Activated CD8-positive, alpha-beta memory T cell treated with anti-CD3 and anti-CD28 coated beads, Interleukin-2, amount 10 ng/mL, durations not matched to agents 7 days and 5 days (primary cell): ENCODE measurements at places on chromosomes 5 and 9. TPM values are rescaled to one million over a fixed set of nuclear protein-coding genes. Genes with fewer than 3 reads are reported as not detected.
A peak's percentile ranks its signal among the peaks of the same experiment; 100 is the strongest.

- DNase-seq: no peak
Measured at GRCh38 chr5:164741376-164741775, 1236.0 kb downstream of the MAT2B start.

- no peak for DNase-seq
Measured at GRCh38 chr5:150175536-150175935, 9.0 kb downstream of the CDX1 start.

- DNase-seq: no peak
Measured at GRCh38 chr5:127910307-127910956, 173.1 kb upstream of the SLC12A2 start.

DNA sequence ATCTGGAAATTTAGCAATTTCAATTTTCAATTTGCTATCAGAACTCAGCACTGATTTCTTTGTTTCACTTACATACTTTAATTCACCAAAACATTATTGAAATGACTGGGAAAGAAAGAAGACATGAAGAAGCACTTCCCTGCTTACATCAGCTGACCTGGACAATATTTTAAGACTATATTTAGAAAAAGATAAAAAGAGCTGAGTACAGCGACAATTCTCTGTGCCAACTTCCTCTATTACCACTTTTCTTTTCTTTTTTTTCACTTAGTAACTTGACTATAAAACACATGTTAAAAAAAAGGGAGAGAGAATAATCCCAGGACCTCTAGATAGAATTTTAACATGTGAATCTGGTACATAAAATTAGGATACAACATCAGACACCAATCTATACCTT is 35.6 kb downstream of the MEF2C start:
- DNase-seq: no peak

DNA sequence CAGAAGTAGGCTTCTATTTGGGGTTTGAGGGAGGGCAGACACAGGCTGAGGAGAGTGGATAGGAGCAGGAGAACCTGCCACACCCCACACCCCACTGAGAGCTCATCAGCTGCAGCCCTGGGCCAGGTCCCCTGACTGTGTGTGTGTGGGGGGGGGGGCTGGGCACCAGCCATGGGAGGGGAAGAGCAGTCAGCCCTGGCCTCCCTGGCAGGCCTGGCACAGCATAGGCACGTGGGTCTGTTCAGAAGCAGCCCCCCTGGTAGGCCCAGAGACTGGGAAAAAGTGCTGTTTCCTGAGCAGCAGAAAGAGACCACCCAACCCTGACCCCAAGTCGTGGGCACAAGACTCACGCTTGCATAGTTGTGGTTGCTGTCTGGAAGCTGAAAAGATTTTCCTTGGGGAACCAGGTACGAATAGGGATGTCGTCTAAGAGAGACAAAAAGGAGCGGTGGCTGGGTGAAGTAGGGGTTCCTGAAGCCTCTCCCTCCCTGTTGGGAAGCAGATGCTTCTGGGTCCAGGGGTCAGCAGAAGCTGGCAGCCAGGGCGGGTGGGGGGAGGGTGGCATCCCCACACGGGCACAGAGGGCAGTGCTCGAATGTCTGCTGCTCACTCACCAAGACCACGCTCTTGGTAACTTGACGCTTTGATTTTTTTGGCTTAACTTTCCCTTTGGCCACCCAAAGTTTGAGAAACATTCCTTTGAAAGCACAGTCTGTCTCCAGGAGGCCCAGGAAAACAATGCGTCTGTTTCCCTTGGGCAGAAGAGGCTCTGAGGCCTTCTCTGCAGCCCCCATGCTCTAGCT is 2.9 kb downstream of the NSMF start:
- no peak for DNase-seq

DNA sequence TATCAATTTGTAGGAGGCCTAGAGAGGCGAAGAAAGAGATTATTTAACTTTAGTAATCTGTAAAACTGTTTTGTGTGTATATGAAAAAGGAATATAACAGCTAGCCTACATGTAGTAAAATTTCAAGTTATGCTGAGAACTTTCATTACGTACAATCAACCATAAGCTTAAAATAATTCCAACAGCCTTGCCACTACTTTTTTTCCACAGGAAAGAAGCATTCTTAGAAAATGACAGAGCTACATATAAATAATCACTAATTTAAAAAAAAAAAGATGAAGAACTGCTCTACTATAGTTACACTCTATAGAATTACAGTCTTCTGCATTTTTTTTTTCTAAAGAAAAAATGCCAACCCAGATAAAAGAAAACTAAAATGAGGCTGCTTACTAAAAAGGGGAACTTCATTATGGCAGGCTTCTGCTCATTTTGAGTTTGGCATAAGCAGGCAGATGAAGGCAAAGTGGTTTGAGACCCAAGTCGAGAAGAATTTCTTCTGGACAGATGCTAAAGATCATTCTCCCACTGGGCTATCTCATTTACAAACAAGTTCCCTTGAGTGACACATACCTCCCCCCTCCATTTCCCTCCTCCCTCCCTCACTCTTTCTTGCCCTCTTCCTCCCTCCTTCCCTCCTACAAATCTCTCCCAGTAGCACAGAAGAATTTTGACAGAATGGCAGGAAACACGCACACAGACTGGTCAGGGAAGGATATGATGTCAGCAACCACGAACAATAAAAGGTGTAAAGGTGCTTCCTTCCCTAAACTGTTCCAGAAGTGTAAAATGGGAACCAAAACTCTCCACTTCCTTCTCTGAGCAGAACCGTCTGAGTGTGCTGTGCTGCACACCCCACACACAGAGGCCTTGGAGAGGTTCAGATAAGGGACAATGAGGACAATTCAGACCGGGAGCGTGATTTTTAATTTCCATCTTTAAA is 56.1 kb downstream of the MEF2C start:
- DNase-seq: no peak

Gene CAMK4
- 77.4 TPM for total RNA-seq

Gene ORM2
- not detected for total RNA-seq

Gene ITGA1
- 66.8 TPM for total RNA-seq

Gene KCNIP1
- total RNA-seq: not detected

DNA sequence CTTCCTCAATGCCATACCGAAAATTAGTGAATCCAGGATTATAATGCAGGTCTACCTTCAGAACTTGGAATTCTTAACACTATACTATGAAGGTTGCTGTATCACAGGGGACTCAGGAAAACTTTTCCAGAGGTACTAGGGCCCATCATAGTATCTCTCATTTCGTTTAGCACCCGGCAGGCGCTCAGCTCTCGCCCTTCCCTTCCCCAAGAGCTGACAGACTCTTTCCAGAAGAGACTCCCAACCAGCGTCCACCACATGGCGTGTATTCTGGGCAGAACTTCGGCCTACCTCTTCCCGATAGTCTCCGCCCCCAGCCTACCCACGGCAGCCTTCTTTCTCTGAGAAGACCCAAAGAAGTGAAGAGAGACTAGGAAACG is 271 bp downstream of the NOL8 start:
- no peak for DNase-seq

GRCh38 chr5:179154991-179155955 is 95.1 kb downstream of the ZNF354C start:
- DNase-seq: no peak

- DNase-seq: no peak
Measured at GRCh38 chr5:150181766-150182545, 7.9 kb upstream of the SLC6A7 start.

Gene RLN2
- 4.0 TPM for total RNA-seq

DNA sequence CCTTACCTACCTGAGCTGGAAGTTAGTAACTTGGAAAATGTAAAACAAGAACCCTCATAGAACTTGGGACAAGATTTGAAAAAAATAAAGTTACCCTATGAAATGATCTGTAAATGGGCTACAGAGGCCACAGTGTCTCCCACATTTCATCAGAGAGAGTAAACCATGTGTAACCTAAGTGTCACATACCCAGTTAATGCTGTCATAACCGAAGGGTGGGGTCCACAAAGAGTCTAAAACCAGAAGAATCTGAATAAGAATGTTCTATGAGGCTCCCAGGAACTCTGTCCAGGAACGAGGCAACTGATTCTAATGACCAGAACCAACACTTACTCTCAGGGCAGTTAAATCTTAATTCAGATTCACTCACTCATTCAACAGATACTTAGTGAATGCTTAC is 1.0 kb upstream of the FAM13B start:
- no peak for DNase-seq

- no peak for DNase-seq
Measured at GRCh38 chr9:34995670-34996060, 6.1 kb downstream of the DNAJB5 start.

DNA sequence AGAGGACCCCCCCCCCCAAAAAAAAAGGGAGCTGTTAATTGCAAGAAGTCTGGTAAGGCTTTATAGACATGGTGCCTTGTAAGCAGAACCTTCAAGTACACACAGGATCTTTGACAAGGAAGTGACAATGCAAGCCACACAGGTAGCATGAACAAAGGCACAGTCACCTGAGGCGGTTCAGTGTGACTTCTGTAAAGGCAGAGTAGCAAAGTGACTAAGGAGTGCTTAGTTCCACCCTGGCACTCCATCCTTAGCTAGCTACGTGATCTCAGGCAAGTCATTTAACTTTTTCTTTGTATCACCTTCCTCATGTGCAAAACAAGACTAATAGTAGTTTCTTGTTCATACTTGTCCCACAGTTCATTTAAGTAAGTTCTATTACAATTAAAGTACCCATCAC is 282.0 kb downstream of the PRELID2 start:
- no peak for DNase-seq

Gene SPEF2
- total RNA-seq: 14.1 TPM

DNA sequence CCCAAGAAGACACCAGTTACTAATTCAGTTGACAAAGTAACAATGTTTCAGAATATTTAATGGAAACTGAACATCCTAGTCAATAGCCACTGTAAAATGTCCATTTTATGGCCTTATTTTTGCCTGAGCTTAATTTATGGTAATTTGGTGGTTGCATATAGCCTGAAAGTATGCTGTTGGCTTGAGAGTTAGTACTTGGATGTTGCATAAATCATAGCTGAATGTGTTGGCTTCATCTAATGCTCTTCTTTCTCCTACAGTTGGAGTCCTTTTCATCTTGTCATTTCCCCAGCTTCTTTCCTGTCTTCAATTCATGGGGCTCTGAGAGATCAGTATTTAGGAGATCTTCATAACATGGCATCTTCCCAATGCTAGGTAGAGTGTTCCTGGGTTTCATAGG is 164.6 kb downstream of the MAT2B start:
- DNase-seq: no peak

- peak; percentile 61 for DNase-seq
Measured at GRCh38 chr9:95131023-95131943, 186.2 kb downstream of the FANCC start.

GRCh38 chr5:1010181-1010510 is 1.5 kb downstream of the NKD2 start:
- DNase-seq: no peak

Gene OBP2A
- total RNA-seq: not detected

Gene DMRT1
- total RNA-seq: 0.21 TPM

- no peak for DNase-seq
Measured at GRCh38 chr9:125412166-125412565, 150.5 kb downstream of the GAPVD1 start.

- DNase-seq: no peak
Measured at GRCh38 chr9:31304576-31304975, 1079.9 kb upstream of the ACO1 start.
